ENCODE measurements at places on chromosomes 4 and X. TPM values are rescaled to one million over a fixed set of nuclear protein-coding genes. Genes with fewer than 3 reads are reported as not detected.

SFRP2 gene
- total RNA-seq: 13.3 TPM

RIBC1 gene
- total RNA-seq: 1.2 TPM

CD99L2 gene
- total RNA-seq: 30.5 TPM

CYSLTR1 gene
- total RNA-seq: 3.8 TPM

TMEM255A gene
- 2.1 TPM for total RNA-seq

- no peak for DNase-seq
These were observed 42.5 kb downstream of the HTRA3 start for GRCh38 chr4:8312069-8312445.

DNA sequence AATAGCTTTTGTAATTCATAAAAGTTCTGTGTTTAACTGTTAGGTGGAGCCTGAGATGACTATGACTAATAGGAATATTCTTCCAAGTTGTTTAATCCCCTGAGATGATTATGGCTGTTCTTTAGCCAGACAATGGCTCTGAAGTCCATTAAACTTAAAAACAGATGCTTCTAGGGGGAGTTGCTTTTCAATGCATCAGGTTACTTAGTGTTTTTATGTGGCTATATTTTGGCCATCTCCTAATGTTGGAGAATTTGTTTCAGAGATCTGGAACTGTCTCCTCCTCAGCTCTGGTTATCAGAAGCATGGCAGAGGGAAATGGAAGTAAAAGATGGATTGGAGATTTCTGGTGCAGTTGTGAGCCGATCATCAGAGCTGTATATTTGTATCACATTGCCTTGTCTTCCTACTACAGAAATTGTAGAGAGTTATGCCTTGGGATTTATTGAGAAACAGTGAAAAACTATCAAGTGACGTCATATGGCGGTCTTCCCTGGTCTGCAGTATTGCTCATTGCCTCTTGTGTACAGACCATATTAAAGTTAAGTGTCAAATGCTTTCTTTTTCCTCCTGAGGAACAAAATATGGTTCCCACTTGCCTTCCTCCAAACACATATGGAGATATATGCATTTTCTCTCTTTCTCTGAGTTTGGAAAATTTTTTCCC, 29.8 kb downstream of the SGMS2 start:
- DNase-seq: no peak

GRCh38 chr4:110131916-110132315, 66.5 kb downstream of the ELOVL6 start:
- DNase-seq: no peak

- no peak for DNase-seq
These were observed 473 bp upstream of the BCLAF3 start for GRCh38 chrX:19991350-19991718.

- no peak for DNase-seq
These were observed 325.9 kb upstream of the PABPC5 start for GRCh38 chrX:91108761-91109160.

- DNase-seq: no peak
These were observed 2548.3 kb downstream of the ARAP2 start for GRCh38 chr4:33696041-33696440.

- DNase-seq: no peak
These were observed 10.6 kb downstream of the C4orf54 start for GRCh38 chr4:99647071-99647470.

GRCh38 chr4:119690871-119691270, 62.3 kb upstream of the PDE5A start:
- no peak for DNase-seq

- no peak for DNase-seq
These were observed 63.7 kb upstream of the RPL34 start for GRCh38 chr4:108556588-108557200.

- DNase-seq: no peak
These were observed 7.0 kb upstream of the BEND4 start for GRCh38 chr4:42159271-42160001.

DNA sequence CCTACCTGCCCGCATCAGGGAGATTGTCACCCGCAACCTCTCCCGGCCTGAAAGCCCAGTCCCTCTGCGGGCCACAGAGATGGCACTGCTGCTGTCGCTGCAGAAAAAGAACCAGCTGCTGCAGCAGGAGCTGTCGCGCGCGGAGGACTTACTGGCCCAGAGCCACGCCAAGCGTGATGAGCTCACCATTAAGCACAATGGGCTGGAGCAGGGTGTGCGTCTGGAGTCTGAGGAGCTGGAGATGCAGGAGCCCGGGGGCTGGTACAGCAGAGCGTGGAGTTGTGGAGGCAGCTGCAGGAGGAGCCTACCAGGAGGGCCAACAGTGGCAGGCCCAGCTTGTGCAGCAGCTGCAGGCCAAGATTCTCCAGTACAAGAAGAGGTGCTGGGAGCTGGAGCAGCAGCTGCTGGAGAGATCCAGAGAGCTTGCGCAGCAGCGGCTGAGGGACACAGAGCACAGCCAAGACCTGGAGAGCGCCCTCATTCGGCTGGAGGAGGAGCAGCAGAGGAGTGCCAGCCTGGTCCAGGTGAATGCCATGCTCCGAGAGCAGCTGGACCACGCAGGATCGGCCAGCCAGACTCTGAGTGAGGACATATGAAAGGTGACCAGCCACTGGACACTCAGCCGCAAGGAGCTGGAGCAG, 11.3 kb downstream of the SMIM10L2A start:
- no peak for DNase-seq

DNA sequence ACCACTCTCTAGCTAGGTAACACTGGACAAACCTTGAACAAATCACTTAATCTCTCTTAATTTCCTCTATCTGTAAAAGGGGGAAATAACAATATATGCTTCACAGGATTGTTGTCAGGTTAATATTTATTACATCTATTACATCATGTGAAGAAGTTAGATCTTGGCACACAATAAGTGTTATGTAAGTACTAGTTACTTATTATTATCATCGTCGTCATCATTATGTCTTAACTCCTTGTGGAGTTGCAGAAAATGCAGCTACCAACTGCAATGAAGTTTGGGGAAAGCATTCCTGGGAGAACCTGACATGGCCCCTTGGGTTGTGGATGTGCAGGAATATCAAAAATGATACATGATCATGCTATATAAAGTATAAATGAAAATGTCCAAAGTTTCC, 4.8 kb upstream of the JCHAIN start:
- no peak for DNase-seq

- DNase-seq: no peak
These were observed 597.7 kb upstream of the TENM3 start for GRCh38 chr4:181645489-181645888.

- DNase-seq: no peak
These were observed 156.0 kb upstream of the TTC29 start for GRCh38 chr4:147101678-147102077.

- DNase-seq: no peak
These were observed 8.4 kb upstream of the MSMO1 start for GRCh38 chr4:165319030-165319429.

DNA sequence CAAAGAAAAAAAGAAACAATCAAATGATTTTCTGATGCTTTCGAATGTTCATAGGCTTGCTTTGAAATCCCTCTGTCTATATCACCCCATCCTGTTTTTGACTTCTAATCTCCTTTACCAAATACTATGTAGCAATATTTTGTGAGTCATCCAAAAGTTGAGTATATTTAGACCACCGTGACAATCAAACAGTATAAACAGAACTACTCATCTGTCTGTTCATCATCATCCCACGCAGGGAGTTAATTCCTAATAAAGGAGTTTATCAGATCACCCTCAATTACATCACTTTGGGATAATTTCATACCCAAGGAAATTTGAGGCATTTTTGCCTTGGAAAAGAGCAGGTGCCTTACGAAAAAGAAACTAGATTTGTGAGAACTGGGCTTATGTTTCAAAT, 212.9 kb downstream of the CBR4 start:
- DNase-seq: no peak

GRCh38 chr4:70591955-70592582, at the start of gene AMBN:
Gene AMBN (plus strand): TSS chr4:70592256. CDS start chr4:70592359, 103 bp downstream.
- DNase-seq: no peak

Data from ureter (tissue), 1 donor.